ENCODE measurements at places on chromosomes 1 and 21.

- no peak for DNase-seq
Observed at GRCh38 chr1:236853921-236854604, 59.0 kb downstream of the MTR start.

DNA sequence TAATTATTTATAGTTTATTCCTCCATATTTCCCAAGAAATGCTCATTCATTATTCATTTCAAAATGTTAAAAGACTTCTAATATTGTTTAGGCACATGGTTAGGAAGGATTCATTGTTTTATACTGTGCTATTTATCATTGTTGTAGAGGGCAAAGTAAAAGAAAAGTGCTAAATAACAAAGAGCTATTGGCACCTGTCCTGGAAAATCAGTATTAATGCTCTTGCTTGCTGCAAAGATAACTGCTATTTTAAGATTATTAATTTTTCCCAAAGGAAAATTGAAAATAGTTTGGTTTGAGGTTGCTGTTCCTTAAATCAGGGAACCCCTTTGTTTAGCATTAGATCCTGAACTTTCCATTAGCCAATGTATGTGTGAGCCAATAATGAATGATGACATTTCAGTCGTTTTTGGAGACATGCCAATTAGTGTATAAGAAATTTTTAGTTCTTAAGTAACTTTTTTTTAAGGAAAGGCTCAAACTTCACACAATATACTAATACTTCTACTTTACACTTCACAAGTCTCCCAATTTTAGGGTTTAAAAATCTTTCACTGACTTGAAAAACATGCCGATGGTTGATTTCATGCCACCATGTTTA, 39.9 kb downstream of the EPB41 start:
- no peak for DNase-seq

DNA sequence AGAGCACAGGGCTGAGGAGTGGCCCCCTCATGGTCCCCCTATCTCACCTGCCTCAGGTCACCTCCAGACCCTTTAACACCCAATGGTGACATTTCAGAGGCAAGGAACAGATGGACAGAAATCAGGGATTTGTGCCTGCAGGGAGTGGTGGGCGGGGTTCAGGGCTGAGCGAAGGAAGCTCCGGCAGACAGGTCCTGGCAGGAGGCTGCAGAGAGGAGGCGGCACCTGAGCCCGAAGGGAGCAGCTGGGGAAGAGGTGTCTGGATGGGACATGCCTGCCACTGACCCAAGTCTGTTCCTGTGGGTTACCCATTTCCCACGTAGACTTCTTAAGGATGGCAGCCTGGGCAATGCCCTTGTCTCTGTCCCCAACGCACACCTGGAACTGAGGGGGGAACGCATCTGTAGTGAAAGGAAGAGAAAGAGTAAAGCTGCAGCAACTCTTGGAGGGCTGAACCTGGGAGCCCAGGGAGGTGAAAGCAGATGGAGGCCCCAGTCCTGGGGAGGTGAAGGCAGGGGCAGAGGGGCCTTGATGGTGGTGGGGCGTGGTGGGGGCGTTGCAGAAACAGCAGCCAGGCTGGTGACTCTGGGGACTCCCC, 61.6 kb upstream of the ADARB1 start:
- DNase-seq = no peak

DNA sequence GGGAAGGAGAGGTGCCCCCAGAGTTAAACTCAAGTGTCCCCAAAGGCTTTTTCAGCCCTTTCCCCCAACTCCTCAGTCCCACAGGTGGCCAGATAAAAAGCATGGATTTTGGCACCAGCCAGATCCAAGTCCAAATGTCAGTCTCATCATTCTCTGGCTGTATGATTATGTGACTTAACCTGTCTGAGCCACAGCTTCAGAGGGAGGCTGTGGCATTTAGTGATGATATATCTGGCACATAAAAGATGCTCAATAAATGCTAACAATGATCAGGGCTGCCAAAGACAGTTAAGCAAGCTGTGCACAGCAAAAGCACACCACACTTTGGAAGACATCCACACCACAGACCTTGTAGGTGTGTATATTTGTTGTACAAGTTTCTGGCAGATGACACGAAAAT, 5.6 kb upstream of the PADI3 start:
- DNase-seq = no peak

DNA sequence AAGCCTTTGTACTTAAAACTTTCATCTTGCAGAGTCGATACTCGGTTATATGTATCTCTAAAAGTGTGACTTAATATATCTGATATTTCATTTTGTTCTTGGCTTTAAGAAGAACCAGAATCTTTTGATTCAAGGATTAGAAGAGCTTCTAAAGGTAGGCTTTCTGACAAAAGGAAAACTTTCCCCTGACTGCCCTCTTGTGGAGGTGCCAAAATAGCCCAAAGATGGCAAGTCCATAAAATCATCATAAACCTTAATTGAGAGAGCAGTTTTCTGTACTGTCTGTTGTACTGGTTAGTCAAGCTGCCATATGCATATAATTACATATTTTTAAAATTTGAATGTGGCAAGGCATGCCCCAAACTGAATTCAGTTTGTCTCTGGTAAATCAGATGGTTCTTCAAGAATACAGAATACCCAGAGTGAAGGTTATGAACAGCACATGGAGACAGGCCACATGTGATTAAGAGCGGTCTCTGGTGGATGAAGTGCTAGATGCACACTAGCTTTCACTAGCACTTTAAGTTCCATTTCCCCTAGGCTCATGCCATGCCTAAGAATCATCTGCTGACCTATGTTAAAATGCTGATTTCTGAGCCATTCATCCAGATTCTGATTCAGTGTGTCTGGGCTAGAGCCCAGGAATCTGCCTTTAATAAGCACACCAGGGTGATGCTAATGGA, 27.7 kb upstream of the ELAVL4 start:
- DNase-seq = peak; percentile 1

GRCh38 chr1:202264300-202264699, 70.7 kb downstream of the LGR6 start:
- DNase-seq = no peak

DNA sequence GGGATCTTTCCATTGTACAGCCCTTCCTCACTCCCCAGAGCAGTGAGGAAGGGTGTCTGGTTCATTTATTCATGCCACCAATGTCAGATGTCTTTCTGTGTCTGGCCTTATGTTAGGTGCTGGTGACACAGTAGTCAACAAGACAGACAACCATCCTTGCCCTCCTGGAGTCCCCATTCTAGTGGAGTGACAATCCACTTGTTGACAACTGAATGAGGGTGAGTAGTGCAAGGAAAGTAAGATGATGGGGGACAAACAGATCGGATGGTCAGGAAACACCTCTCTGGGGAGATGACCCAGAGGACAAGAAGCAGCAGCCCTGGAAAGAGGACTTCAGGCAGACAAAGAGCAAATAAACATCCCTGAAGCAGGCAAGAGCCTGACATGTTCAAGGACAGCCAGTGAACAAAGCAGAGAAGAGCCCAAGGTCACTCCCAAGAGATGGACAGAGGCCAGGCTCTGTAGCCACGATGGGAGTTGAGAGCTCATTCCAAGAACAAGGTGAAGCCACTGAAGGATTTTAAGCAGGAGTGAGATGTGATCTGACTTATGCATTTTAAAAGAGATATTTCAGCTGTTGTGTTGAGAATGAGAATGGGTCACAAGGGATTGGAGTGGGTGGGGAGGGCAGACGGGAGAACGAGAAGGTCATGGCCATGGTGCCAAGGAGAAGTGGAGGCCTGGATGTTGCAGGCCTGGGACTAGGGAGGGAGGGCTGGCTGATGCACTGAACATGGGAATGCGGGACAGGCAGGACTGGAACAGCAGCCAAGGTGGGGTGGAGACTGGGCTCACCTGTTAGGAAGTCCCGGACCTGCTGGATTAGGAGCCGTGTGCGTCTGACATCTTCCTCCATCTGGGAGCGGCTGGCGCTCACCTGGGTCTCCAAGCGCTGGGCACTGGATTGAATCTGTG, 30.2 kb downstream of the LAMB3 start:
- no peak for DNase-seq

GRCh38 chr1:45473302-45473701, 17.7 kb downstream of the TESK2 start:
- no peak for DNase-seq

GRCh38 chr21:44005071-44005470, 7.0 kb upstream of the TRAPPC10 start:
- DNase-seq = no peak

DNA sequence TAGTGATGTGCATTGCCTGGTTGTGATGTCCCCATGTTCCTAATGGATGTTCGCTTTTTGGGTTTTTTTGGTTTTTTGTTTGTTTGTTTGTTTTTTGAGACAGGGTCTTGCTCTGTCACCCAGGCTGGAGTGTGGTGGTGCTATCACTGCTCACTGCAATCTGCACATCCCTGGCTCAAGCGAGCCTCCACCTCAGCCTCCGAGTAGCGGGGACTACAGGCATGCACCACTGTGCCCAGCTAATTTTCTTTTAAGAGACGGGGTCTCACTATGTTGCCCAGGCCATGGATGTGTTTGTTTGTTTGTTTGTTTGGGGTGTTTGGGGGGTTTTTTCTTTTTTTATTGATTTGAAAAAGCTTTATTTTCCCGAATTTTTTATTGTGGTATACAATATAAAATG, 2.1 kb downstream of the COL6A2 start:
- DNase-seq = no peak

DNA sequence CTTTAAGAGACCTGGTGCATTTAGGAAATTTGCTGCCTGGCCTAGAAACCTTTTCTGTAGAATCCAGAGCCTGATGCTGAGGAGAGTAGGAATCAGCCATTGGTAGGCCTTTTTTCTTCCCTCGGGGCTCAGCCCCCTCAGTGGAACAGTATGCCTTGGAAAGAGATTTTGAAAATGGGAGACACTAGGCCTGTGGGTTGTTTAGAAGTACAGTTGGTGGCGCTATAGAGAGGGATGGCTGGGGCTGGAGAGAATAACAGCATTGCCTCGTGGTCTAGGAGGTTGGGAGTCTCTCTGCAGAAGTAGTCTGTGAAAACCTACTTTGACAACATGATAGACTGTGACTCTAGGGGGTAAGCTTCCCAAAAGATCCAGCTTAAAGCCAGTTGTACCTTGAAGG, 8.2 kb downstream of the KIF2C start:
- DNase-seq = no peak

DNA sequence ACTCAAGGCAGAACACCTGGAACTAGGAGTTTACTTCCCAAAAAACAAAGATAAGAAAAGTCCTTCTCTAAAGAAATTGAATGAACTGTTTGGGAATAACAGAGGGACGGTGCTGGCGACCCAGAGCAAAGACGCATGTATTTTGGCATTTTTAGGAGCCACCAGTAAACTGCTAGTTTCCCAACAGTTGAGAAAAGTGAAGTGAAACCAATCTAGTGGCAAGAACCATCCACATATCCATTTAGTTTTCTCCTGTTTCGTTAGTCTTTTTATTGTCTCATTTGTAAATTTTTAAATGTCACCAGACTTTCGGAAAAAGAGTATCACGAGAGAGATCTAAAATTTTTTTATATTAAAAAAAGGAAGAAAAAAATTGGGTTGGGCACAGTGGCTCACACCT, 30.2 kb downstream of the ODF2L start:
- no peak for DNase-seq

DNA sequence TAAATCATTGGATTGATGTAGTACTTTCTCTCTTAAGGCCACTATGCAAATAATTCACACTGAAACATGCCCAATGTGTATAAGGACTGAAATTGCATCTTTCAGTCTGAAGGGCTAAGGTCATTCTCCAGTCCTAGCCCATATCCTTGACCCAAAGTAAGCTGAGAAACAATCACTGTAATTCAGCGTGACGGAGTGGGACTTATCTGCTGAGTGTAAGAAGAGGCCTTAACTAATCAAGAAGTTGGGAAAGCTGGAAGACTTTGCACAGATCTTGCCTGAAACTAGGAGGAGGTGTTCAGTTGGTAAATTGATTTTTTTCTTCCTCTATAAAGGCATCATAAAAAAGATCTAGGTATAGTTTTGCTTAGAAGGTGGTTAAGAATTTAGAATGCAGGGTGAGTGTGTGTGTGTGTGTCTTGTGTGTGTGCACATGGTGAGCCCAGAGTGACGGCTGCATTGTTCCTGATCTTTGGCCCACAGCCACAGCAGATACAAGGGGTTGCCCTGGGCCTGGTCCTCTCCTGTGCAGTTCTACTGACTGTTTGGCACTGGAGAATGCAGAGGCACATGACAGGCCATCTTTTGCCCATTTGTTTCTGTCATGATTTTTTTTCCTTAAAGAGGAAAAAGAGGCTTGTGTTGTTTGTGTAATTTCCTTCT, 13.3 kb upstream of the PPP2R5A start:
- DNase-seq = no peak

Data from NCI-H460 (cell line).